Stimulated activated naive B cell treated with anti-CD40 and anti-IgM and Interleukin-4, amounts not matched to agents 10 μg/mL and 1 μg/mL and 100 μg/mL, for 72 hours (primary cell): ENCODE measurements at places on chromosomes 7 and 10.

GRCh38 chr7:124085179-124085578, 52.3 kb upstream of the TMEM229A start:
- DNase-seq: no peak

GRCh38 chr10:46527241-46527811, 29.1 kb downstream of the GPRIN2 start:
- no peak for DNase-seq

GRCh38 chr7:28512668-28513440, 100.5 kb downstream of the CREB5 start:
- no peak for DNase-seq

- DNase-seq: no peak
Observed at GRCh38 chr7:120842121-120842621, 15.8 kb downstream of the TSPAN12 start.

- DNase-seq: no peak
Observed at GRCh38 chr10:108410236-108410635, 1245.7 kb upstream of the SORCS1 start.

DNA sequence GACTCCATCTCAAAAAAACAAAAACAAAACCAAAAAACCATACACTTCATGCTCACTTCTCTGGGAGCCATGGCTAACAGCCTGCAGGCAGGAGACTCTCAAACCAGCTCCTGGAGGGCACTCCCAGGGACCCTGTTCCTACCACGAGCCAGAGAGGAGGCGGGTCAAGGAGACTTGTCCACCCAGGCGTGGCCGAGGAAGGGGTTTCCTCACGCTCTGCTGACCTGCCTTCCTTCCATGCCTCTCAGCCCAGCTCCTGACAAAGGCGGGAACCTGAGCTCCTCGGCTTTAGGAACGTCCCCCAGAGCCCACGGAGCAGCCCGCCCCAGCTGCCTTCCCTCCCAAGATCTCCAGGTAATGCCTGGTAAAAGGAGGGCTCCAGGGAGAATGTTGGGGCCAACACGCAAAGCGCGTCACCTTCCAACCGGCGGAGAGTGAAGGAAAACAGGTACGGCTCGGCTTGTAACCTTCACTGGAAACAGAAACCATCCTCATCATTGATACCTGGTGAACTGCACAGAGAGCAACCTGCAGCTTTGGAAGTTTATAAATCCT, 9.5 kb downstream of the GPR146 start:
- no peak for DNase-seq

DNA sequence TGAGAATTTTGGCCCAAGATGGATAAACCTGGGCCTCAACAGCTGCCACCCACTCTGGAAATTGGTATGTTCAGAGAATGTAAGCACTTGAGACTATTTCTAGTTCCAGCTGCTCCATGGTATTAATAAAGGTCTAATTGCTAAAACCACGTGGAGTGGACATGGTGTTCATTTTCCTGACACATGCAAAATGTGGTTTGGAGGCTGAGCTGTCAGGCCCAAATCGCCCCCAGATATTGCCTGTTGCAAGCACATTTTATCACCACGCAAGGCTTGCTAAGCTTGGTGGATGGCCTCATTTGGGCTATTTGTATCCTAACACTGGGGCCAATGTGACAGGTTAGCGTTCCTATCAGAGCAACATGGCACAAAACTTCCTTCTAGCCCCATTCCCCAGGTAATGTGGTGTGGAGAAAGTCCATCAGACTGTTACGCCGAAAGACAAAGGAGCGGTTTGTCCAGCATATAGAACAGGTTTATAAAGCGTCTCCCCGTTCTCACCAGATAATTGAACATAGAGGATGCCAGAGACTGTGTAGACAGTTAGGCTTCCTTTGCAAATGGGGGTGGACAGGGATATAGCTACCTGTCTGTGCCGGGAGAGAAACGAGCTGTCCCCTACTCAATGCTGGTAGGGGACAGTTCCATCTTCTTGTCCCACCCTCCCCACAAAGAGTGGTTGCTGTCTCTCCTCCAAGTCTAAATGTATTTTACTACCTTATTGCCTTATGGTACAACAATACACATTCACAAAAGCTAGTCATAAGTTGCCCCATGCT, 78.0 kb upstream of the ANKRD1 start:
- no peak for DNase-seq

- DNase-seq: no peak
Observed at GRCh38 chr7:55348502-55348901, 16.6 kb upstream of the LANCL2 start.

DNA sequence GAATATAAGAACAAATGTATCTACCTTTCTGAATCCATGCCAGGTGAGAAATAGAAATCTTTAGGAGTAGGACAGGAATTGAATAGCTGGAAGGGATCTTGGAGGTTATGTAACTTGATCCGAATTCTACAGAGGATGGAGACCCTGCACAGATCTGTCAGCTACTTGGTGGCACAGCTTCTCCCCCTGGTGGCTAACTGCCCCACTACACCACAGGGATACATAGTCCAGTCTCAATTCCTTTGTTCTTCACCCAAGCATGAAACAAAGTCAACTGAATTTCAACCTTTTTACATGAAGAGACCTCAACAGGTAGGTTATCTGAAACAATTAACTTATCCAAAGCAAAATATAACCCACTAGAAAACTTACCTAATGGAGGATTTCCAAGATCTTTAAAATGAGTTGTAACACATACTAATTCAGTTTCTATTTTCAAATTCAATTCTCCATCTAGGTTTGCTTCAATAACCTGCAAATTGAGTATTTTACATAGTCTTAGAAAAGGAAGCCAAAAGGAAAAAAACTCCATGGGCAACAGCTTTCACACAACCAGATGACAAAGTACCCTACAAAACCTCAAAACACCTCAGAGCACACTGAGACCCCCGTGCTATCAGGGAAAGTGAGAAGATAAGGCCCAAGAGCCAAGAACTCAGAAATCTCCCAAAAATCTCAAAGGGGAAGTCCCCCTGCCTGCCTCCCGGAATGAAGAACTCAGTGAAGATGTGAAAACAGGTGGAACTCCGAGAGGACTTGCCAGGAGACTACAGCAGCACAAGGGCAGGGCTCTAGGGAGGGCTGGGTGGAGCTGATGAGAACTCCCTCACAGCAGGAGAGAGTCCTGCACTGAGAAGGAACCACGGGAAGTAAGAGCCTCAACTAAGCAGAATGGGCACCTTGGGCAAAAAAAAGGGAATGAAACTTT, 10.3 kb downstream of the HUS1 start:
- DNase-seq: peak; percentile 31

GRCh38 chr7:142348921-142349405, 91.1 kb upstream of the PRSS58 start:
- DNase-seq: no peak

DNA sequence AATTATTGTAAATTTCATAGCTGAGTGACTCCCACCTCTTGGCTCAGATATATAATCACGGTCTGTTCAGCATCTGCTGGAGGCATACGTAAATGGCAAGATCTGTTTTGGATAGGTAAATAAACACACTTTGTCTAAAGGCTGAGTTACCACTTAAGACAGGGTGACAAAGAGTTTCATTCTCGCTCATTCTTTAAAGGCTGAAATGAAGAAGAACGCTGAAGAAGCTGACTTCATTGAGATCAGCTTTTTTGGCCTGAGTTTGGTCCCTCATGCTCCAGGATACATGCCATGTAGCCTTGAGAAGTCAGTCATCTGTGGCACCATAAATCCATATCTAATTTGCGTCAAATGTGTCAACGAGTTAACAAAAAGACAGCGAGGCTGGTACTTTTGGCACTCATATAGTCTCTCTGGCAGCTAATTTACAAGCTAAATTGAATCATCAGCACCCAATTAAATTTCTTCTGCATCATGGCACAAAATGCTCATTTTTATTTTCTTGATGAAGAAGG, 309.9 kb downstream of the GPAM start:
- DNase-seq: no peak

DNA sequence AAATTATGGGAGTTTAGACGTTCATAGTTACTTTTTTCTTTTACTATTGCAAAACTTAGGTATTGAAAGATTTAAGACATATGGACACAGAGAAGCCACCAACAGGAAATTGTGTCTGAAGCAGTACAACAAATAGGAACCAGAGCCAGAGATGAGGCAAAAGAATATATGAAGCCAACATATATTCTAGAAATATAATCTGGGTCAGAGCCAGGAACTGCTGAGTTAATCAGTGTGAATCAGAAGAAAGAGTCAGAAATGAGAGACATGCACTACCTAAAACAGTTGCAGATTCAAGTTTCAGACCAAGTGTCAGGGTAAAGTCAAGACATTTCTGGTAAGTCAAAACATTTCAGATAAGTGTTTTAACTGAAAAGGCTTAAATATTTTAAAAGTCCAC, 67.7 kb downstream of the DGKB start:
- DNase-seq: no peak

DNA sequence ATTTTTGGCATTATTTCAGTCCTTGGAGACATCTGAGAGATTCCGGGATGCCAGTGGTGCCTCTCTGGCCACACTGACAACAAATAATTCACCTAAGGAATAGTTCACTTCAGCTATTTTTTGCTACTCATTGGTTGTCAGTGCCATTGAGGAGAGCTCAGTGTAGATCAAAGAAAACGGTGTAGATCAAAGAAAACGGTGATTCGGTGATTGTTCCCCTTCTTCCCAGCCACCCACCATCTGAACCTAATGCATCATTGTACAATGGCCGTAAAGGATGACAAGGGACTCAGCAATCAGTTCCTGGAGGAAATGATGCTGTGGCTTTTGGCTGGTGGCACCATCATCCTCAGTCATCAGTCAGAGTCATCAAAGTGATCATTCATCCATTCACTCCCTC, 80.6 kb downstream of the PTPRZ1 start:
- no peak for DNase-seq

- peak; percentile 58 for DNase-seq
Observed at GRCh38 chr7:92641921-92642511, 51.8 kb upstream of the FAM133B start.

- DNase-seq: no peak
Observed at GRCh38 chr7:89027781-89028180, 232.2 kb upstream of the TEX47 start.

GRCh38 chr7:37826825-37827224, 21.6 kb upstream of the NME8 start:
- DNase-seq: no peak

- no peak for DNase-seq
Observed at GRCh38 chr7:134453518-134453917, 5.4 kb downstream of the AKR1B1 start.

DNA sequence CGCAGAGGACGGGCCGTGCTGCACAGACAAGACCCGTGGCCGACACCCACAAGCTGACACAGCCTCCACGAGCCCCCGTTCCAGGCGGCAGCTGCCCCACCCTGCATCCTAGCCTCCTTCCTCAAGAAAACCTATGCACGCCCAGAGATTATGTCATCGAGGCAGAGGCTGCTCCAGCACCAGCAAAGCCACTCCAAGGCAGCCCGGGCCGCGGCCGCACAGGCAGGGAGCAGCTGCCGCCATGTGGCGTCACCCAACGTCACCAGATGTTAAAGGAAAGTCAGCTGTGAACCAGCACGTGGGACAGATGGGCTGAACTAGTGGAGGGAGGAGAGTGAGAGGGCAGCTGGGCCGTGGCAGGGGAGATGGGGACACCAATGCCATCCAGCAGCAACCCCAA, 59.8 kb downstream of the STK32C start:
- DNase-seq: no peak

DNA sequence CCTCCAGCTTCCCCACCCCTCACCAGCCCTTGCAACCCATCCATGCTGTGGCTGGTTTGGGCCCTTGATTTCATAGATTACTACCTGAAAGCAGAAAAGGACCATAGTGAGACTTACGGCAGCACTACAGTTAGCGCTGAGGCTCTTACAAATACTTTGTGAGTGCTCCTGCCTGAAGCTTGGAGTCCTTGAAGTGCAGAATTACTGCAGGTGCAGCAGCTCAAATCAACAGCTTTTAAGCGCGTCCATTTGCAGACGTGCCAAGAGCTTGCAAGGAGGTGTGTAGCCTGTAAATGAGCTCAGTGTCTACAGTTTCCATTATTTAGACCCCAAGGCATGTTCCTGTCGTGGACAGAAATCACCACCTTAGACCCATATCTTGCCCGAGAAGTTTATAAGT, 103.0 kb downstream of the CELF2 start:
- no peak for DNase-seq

DNA sequence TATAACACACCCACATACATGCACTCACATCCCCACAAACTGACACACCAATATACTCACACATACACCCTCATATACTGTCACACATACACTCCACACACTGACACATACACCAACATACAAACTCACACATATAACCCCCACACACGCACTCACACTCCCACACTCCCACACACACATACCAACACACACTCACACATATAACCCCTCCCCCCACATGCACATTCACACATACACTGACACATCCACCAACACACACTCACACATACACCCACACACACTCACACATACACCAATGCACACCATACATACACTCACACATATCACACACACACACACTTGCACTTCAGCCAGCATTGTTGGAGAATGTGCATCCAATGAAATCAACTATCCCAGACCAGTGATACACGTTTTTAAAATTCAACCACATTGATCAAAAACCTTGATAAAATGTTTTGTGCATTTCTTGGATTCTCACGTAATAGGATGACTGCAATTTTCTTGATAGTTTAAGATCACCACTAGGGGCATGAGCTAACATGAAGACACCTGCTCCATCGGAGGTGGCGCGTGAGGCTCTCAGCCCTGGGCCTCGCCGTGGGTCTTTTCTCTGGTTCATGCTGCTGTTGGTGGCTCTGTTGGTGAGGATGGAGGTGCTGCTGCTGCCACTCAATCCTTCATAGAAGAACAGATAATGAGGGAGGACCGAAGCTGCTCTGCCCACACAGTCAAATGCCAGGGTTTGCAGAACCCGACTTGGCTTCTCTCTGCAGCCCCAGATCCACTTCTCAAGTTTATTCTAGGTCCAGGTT, 32.1 kb upstream of the CHST15 start:
- DNase-seq: no peak

DNA sequence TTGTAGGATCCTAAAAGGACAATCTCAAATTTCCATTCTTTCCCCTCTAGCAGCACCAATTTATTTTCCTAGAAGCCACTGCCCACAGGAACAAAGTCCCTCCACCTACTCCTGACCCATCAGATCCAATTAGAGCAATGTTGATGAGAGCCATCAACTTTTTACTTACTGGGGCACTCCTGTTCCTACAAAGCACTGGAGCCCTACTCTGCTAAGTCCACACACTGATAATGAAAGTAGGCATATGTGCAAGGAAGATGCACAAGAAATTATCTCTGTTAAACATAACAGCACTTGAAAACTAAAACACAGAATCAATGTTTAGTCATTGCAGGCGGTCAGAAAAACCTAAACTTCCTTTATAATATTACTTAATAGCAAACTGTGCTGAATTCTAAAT, 3.6 kb downstream of the HERPUD2 start:
- DNase-seq: no peak
